ENCODE measurements at places on chromosomes 5 and 9.
A peak's percentile ranks its signal among the peaks of the same experiment; 100 is the strongest.

- no peak for DNase-seq
These were observed 898 bp downstream of the STC2 start for GRCh38 chr5:173327084-173327947.

- DNase-seq: no peak
These were observed 9.0 kb upstream of the MOB3B start for GRCh38 chr9:27538647-27539046.

DNA sequence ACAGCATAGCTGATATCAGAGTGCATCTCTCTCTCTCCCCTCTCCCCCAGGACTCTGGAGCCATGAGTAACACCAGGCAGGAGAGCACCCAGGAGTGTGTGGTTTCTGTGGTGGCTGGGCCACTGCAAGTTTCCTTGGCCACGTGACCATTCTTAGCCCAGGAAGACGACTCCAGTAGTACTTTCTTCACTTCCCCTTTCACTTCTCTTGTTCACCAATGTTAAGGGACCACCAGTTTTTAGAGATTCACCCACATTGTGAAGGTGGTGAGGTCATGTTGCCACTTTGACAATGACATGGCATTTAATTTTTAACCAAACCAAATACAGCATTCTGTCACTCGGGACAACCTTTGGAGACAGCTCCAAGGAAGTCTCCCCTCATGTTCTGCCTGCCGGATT lies 17.9 kb upstream of the DAPK1 start:
- DNase-seq: peak; percentile 72

DNA sequence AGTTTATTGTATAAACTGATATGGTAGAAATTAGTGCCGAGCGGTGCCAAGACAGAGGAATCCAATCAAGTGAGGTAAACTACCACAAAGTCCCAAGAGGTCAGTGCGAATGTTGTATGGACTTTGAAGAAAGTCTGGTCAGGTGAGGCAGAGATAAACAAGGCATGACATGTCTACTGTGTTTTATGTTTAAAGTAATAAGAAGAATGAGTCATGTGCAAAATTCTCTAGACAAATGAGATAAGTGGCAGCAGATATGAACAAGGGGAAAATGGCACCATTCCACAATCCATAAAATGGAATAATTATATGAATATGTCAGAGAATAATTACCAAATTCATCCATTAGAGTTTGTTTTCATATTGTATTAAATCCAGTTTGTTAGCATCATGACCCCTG lies 364.1 kb upstream of the CCNH start:
- DNase-seq: no peak

GRCh38 chr5:156245895-156246294 lies 81.1 kb upstream of the SGCD start:
- no peak for DNase-seq

GRCh38 chr5:173452119-173452905 lies 124.1 kb upstream of the STC2 start:
- DNase-seq: peak; percentile 57

DNA sequence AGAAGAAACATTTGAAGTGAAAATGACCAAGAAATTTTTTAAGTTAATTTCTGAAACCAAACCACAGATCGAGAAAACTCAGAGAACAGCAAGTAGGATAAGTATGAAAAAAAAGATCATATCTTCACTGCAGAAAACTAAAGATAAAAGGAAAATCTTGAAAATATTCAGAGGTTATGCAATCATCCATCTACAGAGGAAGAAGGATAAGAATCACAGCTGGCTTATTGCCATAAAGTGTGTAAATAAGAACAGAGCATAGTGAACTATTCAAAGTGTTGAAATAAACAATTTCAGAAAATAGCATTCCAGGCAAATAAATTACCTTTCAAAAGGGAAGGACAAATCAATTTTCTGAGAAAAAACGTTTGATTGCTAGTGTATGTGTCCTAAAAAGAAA lies 1191.7 kb upstream of the CDH6 start:
- DNase-seq: no peak
